Fibroblast of skin of left quadriceps (primary cell): ENCODE measurements at places on chromosomes 6 and 20.
A peak's percentile ranks its signal among the peaks of the same experiment; 100 is the strongest.

DNA sequence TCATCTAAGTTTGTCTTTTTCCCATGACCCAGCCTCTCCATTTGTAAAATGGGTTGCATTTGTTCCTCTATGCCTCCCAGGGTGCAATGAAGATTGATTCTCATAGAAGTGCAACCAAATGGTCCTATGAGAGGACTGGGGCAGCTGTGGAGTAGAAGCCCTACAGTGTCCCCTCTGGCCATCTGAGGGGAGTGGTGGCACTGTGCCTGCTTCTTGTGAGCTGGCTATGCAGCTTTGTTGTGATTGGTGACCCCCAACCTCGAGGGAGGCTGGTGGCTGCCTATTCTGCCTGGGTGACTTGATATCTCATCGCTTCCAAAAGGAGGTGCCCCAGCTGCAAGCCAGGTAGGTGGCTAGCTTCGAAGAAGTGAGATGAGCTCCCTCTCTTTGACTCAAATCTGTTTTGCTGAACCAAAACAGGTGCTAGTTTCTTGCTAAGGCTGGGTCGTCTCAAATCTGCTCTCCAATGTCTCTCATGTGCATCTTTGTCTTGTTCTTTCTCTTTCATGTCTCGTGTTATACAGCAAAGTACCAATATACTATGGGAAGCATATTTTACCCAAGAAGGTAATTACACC, 33.9 kb downstream of the TXLNB start:
- no peak for DNase-seq

- no peak for DNase-seq
These were observed 14.6 kb upstream of the IFT52 start for GRCh38 chr20:43576108-43576507.

GRCh38 chr6:106974336-106974998, at the start of gene CD24:
Gene CD24, minus strand, starts transcription at chr6:106974729. Its CDS starts 83 bp downstream, at chr6:106974646.
- no peak for DNase-seq

- peak; percentile 85 for DNase-seq
These were observed 116.2 kb upstream of the STMND1 start for GRCh38 chr6:16985513-16986284.

GRCh38 chr6:24574809-24575208, 71.2 kb downstream of the KIAA0319 start:
- DNase-seq, result no peak

- no peak for DNase-seq
These were observed 26.9 kb downstream of the RRAGD start for GRCh38 chr6:89385156-89385667.

- DNase-seq, result no peak
These were observed 55.7 kb upstream of the SLC23A2 start for GRCh38 chr20:5056801-5057599.

DNA sequence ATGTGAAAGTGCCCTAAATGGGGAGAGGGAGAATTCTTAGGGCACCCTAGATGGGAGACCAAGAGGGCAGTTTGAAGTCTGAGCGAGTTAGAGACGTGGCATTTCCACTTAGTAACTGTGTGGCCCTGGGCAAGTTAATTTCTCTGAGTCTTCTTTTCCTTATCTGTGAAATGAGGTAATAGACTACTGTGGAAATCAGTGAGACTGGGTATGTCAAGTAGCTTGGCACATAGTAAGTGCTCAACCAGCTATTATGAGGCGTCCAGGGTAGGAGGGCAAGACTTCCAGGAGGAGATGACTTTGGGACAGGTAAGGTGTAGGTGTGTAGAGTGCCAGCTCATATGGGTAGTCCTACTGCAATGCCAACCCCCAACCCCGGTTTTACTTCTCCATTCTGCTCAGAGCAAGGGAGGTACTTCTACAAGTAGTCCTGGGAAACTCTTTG, 770 bp downstream of the KIF3B start:
- no peak for DNase-seq

GRCh38 chr6:117266257-117267053, 1.1 kb downstream of the VGLL2 start:
- DNase-seq, result no peak

DNA sequence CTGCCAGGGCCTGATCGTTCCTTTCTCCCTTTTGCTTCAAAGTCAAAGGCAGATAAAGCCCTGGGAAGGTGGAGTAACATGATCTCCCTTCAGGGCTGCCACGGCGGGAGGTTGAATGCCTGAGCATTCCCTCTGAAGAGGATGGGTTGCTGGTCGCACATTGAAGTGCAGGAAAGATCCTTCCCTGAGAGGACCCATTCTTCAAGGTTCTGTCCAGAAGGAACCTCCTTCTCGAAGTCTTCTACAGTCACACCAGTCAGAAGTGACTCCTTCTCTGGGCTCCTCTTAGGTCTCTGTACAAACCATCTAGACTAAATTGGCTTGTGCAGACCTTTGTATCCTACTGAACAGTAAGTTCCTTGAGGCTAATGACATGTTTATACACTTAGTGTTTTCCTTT, 192.6 kb upstream of the VGLL2 start:
- DNase-seq, result no peak

GRCh38 chr6:121439926-121440325, 4.5 kb downstream of the GJA1 start:
- no peak for DNase-seq

DNA sequence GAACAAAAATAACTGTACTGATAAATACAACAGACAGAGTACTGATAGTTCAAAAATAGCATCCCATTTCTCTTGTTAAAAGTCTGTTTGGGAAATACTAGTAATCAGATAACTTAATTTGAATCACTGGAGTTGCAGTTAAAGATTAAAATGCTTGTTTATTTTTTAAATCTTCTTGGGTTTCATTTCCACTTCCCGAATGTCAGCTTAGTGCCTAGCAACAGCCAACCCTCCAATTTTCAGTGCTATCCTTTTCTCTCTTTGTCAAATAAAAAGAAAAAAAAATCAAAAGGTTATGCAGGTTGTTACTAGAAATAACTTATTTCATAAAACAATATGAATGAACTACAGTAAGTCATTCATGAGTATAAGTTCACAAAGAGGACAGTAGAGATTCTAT, 257.7 kb upstream of the STXBP5 start:
- DNase-seq, result no peak

DNA sequence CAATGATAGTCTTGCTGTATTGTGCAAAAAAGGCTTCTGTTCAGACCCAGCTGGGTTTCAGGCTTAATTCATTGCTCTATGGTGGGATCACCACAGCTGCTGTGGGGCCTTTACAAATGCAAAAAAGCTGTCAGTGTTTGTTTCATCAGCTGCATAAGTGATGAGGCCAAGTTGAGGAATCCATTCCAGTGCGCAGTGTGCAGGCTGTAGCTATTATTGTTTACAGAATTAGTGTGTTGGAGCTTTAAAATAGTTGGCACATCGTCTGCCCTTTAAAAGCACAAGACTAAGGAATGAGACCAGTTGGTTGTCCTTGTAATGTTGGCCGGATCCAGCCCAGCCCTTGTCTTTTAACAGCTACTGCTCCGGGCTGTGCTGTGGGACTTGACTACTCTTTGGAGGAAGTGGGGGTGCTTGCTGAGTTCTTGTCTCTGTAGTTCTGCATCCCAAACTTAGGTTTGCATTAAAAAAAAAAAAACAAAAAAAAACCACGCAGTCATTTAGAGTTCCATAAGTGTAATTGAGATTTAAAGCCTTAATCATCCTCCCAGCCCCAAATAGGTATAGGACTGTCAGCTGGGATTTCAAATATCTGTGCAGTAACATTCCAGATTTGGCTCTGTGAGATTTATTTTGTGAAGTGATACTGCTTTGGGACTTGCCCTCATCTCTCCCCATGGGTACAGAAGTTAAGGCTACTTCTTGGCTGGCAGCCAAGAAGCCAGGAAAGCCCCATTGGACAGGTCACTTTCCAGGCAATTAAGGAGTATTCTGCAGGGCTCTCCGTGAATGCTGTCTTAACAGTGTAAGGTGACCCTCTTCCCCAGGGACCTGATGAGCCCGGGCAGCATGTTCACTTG, 19.3 kb downstream of the JARID2 start:
- DNase-seq, result peak; percentile 73

DNA sequence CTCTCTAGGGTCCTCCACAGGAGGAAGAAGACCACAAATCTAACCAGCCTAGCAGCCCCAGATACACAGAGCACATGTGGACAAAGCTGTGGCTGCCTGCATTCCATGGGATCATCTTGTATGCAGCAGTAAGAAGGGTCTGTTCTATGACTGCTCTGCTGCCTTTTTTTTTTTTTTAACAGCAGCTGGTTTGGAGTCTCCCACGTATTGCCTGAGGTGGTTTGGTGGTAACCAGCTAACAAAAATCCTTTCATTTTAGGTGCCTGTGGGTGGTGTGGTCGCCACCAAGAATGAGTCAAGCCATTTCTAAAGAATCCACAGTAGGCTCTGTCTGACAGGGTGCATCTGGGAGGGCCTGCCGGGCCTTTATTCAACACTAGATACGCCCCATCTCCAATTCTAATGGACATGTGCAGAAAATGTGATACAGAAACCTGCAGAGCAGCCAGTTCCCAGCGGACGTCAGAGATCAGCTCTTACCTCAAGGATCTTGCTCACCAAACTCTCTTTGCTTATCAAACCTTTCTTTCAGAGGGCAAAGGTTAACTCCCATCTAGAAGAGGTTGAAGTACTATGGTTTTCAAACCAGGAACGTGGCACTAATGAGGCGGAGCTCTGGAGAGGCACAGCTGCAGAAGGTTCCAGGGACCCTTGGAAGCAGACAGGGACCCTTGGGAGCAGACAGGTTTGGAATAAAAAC, 32.0 kb downstream of the GNAS-AS1 start:
- peak; percentile 90 for DNase-seq

GRCh38 chr6:53532061-53532797, 12.7 kb downstream of the GCLC start:
- no peak for DNase-seq

DNA sequence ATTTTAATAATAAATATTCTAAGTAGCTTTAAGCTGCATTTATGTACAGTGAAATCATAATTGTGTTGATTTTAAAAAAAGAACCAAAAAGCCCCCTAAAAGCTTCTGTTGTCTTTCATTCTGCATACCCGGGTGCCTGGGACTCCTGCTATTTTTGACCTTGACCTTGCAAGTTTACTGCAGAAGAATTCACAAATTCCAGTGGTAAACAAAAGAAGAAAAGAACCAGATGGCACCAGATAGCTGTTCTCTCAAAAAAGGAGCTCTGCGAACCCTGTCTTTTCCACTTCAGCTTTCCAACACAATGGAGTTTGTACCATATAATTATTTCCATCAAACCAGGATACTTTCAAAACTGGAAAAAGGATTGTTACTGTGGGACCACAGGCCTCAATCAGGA, 363.3 kb downstream of the SMOC2 start:
- DNase-seq, result no peak

GRCh38 chr20:61570646-61571195, 318.7 kb downstream of the CDH4 start:
- DNase-seq, result no peak

GRCh38 chr6:111992851-111993250, 61.1 kb upstream of the CCN6 start:
- DNase-seq, result no peak

DNA sequence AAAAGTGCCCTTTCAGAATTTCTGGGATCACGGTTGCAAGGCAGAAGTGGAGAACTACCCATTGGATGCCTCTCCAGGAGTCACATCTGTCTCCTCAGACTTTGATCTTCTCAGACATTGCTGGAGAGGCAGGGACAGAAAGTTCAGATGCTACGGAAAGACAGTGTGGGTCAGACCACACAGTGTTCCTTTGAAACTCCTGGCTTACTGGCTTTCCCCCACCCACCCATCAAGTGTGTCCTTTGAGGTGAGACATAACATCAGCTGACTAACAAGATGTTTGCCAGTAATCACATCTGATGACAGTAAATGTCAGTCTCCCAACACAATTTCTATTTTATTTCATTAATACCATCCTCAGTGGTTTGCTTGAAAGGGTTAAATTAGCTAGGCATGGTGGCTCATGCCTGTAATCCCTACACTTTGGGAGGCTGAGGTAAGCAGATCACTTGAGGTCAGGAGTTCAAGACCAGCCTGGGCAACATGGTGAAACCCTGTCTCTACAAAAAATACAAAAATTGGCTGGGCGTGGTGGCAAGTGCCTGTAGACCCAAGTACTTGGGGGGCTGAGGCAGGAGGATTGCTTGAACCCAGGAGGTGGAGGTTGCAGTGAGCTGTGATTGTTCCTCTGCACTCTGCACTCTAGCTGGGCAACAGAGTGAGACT, 67.2 kb upstream of the SNX9 start:
- DNase-seq, result no peak

GRCh38 chr6:42769051-42769450, 12.8 kb upstream of the BICRAL start:
- no peak for DNase-seq

DNA sequence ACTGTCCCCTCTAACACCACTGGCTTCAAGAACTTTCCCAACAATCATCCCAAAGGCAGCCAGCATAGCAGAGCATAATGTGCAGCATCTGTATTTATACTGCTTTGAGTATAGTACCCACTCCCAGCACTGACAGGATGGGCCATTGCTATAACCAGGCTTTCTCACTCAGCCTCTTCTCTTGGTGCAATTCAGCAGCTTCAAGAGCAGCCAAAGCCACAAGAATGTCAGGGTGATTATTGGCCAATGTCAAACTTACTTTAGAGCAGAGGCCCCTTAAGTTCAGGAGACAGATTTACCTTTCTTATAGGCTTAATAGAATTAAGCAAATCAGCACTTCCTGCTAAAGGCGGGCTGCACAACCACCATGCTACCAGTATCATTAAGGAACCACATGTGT, 232.4 kb upstream of the RSPO3 start:
- DNase-seq, result no peak

DNA sequence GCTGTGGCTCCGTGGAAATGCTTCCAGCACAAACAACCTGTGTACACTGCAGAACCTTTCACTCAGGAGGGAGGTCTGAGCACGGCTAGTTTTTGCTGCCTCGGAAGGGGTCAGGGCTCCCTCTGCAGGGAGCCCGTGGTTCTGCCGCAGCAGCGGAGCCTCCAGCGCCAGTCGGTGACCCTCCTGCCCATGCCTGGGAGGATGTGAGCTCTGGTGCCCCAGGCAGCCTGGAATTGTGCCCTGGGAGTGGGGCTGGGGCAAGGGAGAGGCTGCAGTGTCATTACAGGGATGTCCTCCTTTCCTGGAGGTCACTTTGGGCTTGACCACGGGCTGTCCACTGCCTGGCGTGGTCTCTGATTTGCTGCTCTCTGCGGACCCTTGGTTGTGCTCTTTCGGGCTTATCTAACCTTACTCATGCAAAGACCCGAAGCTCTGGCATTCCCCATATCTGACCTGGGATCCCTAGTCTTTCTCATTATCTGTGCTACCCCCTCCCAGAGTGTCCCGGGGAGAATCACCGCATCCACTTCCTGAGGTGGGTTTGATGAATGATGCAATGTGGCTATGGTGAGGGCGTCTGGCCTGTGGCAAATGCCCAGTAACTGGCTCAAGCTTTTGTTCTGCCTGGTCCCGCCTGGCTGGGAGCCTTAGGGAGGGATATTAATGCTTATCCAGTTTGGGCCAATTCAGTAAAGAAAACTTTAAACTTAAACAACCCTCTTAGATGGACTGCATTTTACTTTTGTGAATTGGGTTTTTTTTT, 59.6 kb upstream of the TAGAP start:
- DNase-seq, result peak; percentile 3

GRCh38 chr6:30357678-30358540, 13.0 kb downstream of the RPP21 start:
- DNase-seq, result peak; percentile 44

GRCh38 chr6:155523821-155524651, 68.4 kb upstream of the NOX3 start:
- peak; percentile 66 for DNase-seq
